ENCODE measurements at places on chromosomes 6 and 20.

GRCh38 chr6:42251911-42252637 lies 34.4 kb upstream of the MRPS10 start:
- no peak for DNase-seq

- DNase-seq, result no peak
These were observed 86.9 kb downstream of the QKI start for GRCh38 chr6:163501439-163501838.

GRCh38 chr6:77036400-77036799 lies 426.9 kb downstream of the HTR1B start:
- DNase-seq, result no peak

GRCh38 chr20:56447227-56447626 lies 21.2 kb upstream of the RTF2 start:
- no peak for DNase-seq

DNA sequence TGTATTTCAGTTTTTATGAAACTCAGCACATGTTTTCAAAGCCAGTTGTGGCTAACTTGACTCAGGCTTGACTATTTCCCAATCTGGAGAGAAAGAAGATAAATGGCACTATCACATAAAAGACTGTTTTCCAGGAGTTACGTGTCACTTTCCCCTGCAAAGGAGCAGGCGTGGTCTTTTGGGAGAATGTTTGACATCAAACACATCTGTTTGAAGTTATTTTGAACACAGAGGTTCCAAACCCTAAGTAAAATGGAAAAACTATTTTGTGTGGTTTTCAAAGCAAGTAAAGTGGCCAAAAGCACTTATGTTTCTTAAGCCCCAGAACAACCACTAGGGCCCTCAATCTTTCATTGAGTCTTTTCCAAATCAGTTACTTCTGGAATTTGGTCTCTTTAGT lies 89.7 kb downstream of the FOXF2 start:
- DNase-seq, result no peak

GRCh38 chr20:21715193-21715881 lies 9.9 kb downstream of the PAX1 start:
- DNase-seq, result no peak

GRCh38 chr6:44742828-44743372 lies 355.4 kb downstream of the CDC5L start:
- DNase-seq, result no peak

DNA sequence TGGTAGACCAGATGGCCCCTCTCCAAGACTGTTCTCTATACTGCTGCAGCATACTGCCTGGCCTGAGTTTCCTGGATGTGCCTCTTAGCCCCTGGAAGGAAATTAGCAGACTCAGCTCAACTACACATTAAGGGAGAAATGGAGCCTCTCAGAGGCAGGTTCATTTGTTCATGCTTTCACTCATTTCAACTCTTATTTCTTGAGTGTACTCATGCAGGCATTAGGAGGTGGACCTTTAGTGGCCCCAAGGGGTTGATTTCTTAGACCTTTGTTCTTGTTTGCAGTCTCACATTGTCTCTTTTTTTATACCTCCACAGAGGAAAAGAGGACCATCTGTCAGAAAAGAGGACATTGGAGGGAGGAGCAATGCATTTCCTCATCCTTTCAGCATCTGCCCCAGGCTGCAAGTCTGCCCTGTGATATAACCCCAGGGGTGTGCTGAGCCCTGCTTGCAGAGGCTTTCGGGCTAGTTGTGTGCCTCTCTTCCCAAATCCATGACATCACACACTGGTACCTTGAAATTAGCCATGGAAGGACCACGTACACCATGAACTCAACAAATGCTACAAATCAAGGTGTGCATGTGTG lies 456.2 kb downstream of the CD83 start:
- no peak for DNase-seq

DNA sequence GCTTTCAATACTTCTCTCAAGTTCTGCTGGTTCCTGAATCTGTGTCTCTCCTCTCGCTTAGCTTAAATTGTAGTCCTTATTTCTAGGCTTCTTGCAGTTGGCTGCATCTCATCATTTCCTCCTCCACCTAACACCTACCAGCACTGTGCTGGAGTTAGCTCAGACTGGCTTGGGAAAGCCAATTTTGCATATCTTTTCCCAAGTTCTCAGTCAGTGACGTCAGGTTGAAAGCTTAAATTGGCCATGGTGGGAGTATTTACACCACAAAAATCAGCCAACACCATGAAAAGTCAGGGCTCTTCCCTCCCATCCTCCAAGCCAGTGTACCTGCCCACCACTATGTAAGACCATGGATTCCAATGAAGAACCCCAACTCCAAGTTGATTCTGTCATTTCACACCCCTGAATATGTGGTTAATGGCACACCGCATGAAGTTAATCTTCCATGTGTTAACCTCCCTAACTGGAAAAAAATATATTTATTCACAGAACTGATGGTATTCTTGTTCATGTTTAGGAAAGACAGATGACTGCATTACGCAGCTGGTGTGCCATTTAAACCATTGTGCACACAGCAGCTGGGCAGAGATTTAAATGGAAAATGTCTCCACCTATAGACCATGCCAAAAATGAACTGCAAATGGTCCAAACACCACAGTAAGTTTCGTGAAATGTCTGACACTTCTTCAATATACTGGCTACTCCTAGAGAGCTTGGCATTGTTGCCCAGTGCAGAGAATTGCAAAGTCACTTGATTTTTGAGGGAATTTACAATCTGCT lies 274.1 kb upstream of the MAP3K7 start:
- no peak for DNase-seq

GRCh38 chr6:161408041-161408440 lies 134.2 kb upstream of the AGPAT4 start:
- no peak for DNase-seq

DNA sequence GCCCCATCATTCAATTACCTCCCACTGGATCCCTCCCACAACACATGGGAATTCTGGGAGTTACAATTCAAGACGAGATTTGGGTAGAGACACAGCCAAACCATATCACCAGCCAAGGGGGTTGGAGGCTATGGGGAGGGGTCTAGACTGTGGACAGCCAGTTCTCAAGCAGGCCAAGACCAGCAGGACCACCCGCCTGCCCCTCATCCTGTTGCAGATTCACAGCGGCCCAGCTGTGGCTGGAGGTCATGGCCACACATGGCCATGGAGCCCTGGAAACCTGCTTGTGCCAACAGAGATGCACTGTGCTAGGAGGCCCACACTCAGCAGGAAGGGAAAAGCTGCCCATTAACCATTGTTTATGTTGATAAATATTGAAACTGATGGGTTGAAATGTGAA lies 240.5 kb downstream of the TTLL2 start:
- no peak for DNase-seq

DNA sequence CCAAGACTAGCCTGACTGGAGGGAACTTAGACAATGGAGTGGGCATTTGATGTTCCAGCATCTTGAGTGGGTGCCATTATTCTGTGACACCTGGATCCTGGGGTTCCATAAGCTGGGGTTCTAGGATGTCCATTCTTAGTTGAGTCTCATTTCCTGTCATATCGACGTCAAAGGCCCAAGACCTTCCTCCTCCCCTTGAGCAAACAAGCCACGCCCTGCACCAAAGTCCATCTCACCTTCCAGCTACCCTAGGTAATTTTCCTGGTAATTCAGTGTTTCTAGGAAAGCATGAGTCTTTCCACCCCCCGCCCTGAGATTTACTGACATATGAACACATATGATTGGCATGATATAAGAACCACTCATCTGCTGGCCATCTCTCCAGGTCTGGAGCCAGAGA lies at the start of gene TRIM40:
TSS of gene TRIM40 (plus strand) at position 384 of the 400 bp plus-strand sequence. CDS start 897 bp downstream, outside the sequence.
- DNase-seq, result no peak

GRCh38 chr6:53831936-53832660 lies 37.3 kb downstream of the LRRC1 start:
- DNase-seq, result no peak

Measured in NCI-H526 treated with DMSO at 0.1 percent for 48 hours (cell line).